GM12864 (cell line): ENCODE measurements at places on chromosomes 2 and 18.
A peak's percentile ranks its signal among the peaks of the same experiment; 100 is the strongest.

DNA sequence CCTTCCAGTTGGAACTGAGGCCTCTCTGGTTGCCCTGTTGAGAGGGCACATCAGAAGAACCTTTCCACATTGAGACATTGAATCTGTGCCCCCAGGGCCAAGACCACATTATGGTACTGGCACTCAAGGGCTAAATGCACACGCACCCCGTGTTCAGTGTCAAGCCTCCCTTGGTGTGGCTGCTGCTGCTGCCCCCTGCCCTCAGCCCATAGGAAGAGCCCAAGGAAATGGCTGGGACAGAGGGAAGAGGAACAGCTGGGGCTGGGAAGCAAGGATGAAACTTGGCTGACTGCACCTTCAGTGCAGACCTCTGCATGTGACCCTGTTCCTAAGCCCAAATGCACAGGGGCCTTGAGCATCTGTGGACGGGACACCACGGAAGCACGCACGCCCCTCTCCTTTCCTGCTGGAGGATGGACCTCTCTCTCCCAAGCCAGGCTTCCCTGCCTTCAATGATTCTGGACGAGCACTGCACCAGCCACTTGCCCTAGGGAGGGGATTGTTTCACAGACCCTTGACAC, 40.2 kb downstream of the NIFK start:
- no peak for DNase-seq

- no peak for DNase-seq
Measured at GRCh38 chr2:51003345-51004192, 28.4 kb downstream of the NRXN1 start.

GRCh38 chr2:32425719-32426141, 68.9 kb downstream of the BIRC6 start:
- DNase-seq: no peak

GRCh38 chr2:165079432-165079831, 124.1 kb upstream of the SLC38A11 start:
- no peak for DNase-seq

- no peak for DNase-seq
Measured at GRCh38 chr18:28357766-28358401, 181.0 kb upstream of the CDH2 start.

GRCh38 chr2:12436935-12437561, 279.7 kb upstream of the TRIB2 start:
- DNase-seq: no peak

DNA sequence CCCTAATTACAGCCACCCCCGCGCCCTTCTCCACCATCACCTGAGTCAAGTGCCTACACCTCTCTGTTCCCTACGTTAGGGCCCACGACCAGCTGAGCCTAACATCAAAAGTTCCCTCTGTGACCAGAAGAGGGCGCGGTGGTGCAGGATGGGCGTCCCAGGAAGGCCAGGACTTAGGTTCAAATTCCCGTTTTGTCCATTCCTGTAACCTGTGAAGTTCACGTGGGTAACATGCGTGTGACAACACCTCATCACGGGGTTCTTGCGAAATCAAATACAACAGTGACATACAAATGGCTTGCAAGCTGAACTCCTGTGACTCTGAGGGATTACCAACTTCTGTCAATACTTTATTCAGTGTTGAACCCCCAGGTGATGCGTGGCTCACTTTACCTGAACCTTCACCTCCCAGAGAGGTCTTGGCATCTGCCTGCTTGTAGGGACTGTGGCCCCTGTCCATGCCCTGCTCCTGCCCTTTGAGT, 207.9 kb downstream of the ARL4C start:
- no peak for DNase-seq

DNA sequence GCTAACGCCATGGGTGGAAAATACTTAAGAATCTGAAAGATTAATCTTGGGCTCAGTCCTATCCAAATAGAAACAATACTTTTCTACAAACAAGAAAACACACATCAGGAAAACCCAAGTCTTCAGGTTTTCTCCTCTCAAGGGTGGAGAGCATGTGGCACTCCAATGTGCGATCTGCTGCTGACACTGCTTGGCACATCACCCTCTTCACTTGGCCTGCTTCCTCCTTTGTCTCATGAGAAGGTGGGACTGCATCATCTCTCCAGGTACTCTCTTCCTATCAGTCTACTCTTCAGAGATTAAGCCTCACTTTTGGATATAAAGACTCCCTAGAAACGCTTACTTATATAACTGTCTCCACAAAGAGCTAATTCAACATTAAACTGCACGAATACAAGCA, 26.4 kb downstream of the HDLBP start:
- no peak for DNase-seq

DNA sequence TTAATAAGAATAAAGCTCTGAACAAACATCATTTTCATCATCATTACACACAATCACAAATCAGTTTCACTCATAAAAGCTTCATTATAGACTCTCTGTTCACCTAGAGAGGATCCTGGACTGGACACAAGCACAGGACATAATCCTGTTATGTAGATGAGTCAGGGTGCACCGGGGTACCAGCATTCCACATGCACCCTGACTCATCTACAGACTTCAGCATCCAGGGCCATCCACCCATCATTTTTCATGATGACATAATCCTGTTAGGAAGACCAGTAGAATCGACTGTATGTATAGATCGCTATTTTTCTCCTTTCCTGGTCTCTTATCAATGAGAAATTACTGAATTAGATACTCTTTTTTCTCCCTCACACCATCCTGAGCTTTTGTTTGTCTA, 73.7 kb upstream of the PIK3C3 start:
- no peak for DNase-seq

- DNase-seq: no peak
Measured at GRCh38 chr2:240464514-240465241, 29.2 kb downstream of the GPC1 start.

GRCh38 chr18:69882965-69883668, 64.6 kb downstream of the CD226 start:
- DNase-seq: no peak

DNA sequence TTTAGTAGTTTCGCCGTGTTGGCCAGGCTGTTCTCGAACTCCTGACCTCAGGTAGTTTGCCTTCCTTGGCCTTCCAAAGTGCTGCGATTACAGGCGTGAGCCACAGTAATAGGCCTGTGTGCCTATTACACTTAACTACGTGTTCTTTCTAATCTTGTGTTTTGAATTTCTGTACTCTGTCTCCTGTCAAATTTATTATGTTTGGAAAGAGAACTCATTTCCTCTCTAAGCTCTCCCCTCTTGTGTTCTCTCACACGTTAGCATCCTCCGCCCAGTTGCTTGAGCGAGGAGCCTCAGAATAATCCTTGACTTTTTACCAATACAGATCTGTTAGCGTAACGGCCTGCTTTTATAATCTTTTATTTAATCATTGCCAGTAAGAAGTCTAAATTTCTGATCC, 3.7 kb downstream of the ATG16L1 start:
- no peak for DNase-seq

GRCh38 chr2:182078988-182079602, 93.4 kb downstream of the PPP1R1C start:
- DNase-seq: no peak

- peak; percentile 29 for DNase-seq
Measured at GRCh38 chr2:119517433-119517832, 6.8 kb downstream of the SCTR start.

- no peak for DNase-seq
Measured at GRCh38 chr2:236602678-236603077, 33.1 kb downstream of the ACKR3 start.

GRCh38 chr18:9273221-9273620, 61.4 kb upstream of the TWSG1 start:
- DNase-seq: no peak

DNA sequence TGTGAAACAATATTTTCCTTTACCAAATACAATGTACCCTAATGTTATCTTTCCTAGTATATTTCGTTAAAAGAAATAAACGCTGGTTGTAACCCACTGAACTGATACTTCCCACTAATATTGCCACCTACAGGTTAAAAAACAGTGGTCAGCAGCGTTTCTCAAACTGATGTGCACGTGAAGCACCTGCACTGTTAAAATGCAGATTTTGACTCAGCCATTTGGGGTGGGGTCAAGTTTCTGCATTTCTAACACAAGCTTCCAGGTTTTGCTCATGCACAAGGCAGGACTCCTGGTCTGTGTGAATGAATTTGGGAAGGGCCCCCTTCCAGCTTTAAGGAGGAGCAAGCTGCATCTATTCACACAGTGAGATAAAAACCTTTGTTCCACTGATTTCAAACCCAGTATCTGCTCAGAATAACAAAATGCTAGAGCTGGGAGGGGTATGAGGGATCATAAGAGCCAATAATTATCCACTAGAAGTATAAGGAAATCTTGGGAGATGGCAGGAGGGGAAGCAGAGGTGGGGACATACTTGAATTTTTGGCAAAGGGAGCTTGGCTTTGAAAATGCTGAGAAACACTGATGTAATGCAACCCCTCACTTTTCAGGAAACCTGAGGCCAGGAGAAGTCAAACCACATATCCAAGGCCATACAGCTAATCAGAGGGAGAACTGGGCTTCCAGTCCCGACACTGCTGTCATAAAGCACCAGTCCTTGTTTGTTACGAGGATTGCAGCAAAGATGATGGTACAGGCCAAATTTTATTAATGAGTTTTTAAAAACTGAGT, 116.2 kb downstream of the RBMS1 start:
- DNase-seq: no peak

DNA sequence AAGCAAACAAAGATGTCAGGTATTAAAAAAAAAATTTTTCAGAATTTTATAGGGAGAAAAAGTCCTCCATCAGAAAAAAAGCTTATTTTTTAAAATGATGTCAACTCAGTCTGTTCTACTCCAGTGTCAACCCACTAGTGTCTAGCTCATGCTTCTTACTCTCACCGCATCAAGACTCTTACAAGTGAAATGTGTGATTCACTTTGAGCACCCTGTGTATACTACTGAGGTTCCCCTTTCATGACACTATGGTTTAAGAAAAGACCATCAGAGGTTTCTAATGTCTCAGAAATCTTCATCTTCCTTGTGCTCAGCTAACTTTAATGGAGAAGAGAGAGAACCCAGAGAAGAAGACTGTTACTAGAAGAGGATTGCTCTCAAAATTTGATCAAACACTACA, 43.4 kb downstream of the FEZ2 start:
- no peak for DNase-seq

DNA sequence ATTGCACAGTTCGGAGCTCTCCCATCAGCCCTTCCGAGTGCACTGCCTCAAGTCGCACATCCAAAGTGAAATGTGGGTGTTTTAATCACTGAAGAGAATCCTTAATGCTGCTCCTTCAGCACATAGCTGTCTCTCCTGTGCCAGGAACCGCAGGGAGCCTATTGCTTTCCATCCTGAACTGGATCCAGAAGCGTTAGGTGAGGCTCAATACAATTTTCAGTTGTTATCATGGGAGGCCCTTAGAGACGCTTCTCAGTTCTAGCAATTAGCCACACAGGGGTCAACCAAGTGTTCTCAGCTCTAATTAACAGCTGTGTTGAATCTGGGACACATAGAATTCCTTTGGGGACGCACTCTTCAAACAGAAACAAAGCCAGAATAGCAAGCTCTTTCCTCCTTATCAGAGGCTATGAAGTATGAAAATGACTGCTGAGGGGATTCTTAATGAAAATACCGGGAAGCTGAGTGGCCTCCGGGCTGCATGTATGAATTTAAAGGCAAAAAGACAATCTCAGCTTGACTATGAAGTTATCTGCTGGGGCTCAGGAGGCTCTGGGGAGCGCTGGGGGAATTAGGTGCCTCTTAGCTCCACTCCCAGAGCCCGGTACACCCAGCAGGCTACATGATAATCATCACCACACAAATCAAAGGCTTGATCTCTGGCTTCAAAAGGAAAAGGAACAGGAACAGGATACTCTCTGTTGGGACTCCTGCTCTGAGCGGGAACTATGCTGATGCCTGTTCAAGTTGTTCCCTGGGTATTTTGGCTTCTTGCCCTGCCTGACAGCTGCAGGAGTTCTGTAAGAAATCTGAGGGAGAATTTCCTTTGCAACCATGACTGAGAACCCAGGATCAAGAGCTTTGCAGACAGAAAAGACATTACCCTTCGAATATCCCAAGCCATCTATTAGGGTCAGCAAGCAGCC, 55.4 kb upstream of the NCOA1 start:
- DNase-seq: no peak

DNA sequence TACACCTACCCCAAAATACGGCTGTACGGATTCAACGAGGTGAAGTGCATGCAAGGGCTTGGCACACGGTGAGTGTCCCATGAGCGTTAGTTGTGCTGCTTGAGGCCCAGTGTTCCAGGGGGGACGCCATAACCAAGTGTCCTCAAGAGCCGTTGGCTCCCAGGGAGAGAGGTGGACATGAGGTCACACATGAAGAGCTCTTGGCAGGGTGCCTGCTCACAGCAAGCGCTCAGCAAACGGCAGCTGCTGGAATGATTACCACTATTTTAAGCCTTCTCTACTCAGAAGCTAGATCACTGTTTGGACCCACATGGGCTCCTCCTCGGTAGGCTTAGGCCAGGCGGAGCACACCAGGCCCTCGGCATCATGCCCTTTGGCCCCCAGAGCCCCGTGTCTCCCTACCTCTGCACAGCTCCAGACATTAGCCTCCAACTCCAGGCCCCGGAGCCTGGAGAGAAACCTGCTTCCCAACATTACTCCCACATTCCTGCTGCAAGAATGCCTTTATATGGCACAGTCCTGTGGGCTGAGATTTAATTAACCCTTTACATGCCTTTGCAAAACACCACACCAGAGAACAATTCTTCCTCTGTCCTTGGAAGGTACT, 68.4 kb upstream of the PPP1CB start:
- no peak for DNase-seq

DNA sequence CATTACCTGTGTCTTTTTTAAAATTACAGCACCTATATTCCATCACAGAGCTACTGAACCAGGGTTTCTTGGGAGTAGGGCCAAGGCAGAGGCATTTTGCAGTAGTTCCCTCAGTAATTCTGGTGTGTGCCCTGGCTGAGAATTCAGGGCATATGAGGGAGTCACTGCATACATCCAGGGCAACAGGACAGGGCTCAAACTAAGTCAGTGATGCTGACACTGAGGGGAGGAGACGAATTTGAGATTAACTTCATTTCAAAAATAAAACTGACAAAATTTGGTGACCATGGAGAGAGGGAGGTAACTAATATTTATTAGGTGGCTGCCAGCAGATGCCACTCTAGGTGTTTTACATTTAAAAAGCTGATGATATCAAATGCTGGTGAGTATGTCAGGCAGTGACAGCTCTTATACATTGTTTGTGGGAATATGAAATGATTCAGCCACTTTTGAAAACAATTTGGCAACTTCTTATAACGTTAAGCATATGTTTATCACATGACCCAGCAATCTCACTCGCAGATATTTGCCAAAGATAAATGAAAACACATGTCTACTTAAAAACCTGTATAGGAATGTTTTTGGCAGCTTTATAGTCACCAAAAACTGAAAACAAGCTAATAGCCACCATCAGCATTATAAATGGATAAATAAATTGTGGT, 20.3 kb downstream of the STRADB start:
- no peak for DNase-seq

- DNase-seq: no peak
Measured at GRCh38 chr18:13378150-13378549, 159.6 kb downstream of the LDLRAD4 start.
